ENCODE measurements at places on chromosomes 1 and 21.

- no peak for DNase-seq
These were observed 35.4 kb downstream of the GPR161 start for GRCh38 chr1:168101336-168101735.

- DNase-seq: peak; percentile 89
These were observed 8.7 kb upstream of the SLC2A5 start for GRCh38 chr1:9078015-9078751.

- peak; percentile 38 for DNase-seq
These were observed 160.4 kb upstream of the SYT6 start for GRCh38 chr1:114314098-114314497.

DNA sequence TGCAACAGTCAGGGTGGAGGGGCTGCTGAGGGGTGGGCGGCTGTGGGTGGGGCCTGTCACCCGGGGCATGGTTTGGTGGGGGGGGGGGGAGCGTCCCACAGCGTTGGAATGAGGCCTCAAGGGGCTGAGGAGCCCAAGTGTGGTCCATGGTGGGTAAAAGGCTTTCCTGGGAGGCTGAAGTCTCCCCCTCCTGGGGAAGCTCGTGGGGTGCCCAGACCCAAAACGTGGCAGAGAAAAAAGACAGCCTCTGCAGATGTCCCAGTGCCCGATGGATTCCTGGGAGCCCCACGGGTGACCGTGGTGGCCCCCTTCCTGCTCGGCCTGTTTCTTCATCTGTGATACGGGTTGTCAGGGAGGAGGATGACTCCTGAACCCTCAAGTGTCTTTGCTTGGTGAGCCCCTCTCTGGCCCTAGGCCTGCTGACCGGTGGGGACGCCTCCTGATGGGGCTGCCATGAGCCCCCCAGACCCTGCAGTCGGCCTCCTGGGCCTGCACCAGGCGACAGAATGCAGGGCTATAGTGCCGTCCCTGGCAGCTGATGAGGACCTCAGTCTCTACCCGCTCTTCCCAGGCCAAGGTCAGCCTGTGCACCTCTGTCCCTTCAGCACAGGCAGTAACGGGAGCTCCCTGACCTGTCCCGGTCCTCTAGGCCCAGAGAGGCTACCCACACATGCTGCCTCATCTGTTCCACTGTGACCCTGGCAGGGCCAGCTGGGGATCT is 1.1 kb downstream of the OBSCN start:
- no peak for DNase-seq

DNA sequence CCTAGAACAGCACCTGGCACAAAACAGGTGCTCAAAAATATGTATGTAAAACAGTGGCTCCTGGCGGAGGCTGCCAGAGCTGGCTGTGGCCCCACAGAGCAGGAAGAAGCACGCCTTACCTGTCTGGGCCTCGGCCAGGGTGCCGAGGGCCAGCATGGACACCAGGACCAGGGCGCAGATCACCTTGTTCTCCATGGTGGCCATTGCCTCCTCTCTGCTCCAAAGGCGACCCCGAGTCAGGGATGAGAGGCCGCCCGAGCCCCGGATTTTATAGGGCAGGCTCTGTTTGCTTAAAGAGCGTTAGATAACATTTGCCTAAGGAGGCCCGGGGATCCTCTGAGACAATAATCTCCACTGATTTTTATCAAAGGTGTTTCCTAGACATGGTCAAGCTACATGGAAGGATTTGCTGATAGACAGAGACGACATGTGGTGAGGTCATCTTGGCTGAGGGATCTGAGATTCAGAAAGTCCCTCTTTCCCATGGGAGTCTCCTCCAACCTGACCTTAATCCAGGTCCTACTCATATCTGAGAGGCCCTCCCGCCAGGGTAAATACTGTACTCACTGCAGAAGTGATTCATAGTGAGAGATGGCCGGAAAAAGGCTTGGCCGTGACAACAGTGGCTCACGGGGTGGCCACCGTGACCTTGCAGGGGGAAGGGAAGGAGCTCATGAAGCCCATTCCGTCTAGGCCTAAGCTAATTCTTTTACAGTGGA is at the start of gene TFF1:
Gene TFF1, minus strand, starts transcription at position 244 of the 719 bp plus-strand sequence. Its CDS starts 40 bp downstream, at position 204.
- peak; percentile 37 for DNase-seq

DNA sequence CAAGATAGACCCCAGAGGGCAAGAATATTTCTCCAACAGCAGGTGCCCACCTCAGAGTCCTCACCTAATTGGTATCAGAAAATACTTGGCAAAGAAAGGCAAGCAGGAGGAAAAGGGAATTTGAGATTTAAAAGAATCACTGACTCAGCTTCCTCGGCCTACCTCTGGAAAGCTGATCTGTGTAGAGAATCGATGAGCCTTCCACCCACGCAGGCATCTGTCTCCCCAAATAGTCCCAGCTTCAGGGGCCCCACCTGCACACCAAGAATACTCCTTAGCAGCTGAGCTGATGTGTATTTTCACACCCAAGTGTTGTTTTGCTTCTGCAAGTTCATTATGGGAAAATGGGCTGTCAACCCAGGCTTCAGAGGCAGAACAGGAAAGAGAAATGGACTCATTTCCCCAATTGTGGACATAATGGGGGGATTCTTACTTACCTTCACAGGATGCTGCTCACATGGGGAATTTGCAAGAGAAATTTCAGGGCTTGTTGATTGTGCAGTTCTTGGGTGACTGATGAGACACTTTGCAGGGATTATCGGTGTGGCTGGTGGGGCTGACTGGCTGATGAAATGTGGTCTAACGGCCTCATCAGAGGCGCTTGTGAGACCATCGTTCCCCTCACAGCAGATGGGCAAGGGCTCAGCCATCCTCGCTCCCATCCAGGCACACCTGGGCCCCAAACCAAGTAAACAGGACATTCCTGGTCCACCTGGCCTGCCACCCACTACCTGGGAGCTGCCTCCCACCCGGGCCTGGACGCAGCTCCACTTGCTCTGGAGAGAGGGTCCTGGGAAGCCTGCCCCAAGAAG is 436.3 kb downstream of the PTPRU start:
- no peak for DNase-seq

- peak; percentile 23 for DNase-seq
These were observed 47.1 kb upstream of the ARHGAP29 start for GRCh38 chr1:94284476-94284875.

DNA sequence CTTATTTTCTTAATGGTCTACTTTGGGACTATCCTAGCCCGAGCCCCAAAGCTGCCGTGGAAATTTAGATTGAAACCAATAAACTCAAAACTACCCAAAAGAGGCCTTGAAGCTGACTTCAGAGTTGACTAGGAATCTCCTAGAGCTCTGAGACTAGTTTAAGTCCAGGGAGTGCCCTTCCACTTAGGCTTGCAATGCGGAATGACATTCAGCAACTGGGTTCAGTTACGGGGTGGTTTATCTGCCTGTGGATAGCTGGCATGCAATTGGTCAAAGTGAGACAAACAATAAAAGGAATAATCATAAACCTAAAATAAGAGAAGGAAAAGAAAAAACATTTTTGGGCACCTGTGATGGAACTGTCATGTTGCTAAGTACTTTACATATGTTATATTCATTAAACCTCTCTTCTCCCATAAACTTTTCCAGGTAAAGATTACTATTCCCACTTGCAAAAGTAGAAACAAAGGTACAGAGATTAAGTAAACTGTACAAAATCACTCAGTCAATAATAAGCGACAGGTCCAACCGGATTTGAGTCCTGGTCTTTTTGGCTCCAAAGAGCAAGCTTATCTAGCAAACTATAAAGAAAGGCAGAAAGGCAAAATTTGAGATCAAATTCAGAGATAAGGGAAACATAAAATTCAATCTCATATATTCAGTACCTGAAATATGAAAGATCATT is 56.5 kb downstream of the GPATCH2 start:
- no peak for DNase-seq

DNA sequence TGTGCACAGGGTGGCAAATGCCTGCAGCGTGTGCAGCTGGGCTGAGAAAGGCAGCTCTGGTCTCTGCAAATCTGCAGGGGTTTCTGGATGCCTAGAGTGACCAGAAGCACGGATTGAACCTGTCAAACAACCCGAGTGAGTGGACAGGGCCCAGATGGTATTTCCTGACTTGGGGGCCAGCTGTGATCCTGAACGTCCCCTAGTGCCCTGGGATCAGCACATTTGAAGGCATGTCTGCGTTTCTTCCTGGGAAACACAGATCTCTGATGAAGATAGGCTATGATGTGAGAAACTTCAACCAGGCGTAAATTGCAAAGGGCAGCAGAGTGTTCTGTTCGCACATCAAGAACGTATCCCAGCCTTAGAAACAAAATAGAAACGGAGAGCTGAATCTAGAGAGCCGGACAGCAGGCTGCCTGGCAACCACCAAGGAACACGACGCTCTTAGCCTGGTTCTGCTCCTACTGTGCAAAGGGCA is 163.1 kb downstream of the KCNJ6 start:
- DNase-seq: no peak

DNA sequence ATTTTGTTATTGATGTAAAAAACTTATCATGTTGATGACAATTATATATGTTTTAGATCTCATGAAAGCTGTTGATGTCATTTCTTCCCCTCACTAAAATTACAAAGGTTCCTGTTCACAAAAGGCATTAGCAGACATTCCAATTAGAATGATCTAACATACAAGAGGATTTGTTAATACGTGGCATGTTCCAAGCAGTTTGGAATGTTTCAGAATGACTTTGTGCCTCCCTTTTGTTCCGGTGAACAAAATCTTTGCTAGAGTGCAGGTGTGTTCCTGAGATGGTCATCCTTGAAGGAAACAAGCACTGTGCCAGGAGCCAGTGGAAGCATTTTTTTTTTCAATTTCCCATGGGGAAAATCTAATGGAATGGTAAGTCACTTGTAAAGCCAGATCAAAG is 108.0 kb upstream of the KCTD3 start:
- no peak for DNase-seq

DNA sequence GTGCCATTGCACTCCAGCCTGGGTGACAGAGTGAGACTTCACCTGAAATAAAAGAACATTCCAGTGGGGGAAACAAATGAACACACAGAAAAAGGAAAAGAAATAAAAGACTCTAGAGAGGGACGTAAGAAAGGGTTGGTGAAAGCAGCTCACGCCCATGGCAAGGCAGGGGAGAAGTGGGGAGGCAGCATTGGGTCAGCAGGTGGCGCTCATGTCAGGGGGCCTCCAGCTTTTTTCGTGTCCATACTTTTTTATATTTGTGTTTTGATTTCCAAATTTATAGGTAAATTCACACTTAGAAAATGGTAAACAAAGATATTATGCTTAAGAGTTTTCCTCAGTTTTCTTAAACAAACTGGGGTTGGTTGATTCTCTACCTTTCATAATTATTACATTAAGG is 45.5 kb downstream of the VPS13D start:
- DNase-seq: peak; percentile 44

- DNase-seq: no peak
These were observed 45.4 kb downstream of the NEK7 start for GRCh38 chr1:198201956-198202784.

DNA sequence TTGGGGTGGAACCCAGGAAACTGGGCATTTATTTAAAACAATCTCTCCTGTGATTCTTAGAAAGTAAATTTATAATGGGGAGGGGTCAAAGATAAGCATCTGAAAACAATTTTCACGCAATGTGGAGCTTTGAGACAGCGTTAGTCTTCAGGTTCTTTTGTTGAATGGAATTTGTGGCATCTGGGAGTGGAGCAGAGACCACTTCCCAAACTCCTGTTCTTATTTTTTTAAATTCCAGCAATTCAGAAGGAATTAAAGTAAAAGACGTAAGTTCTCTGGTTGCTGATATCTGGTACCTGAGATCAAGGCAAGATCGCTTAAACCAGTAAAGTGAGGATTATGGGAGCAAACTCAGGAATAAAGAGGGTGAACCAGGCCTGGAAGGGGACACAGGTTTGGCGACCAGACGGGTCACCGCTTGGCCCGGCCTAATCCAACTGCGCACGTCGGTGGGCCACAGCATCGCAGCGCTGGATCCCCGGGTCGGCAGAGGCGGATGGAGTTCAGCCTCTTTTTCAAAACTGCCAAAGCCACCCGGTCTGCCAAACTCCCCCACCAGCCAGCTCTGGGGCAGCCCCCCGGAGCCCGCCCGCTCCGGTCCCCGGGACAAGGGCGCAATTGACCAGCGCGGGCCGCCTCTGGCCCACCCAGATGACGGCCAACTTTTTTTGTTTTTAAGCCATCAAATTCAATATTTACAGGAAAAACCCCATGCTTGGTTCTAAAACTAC is 754 bp upstream of the PDPN start:
- no peak for DNase-seq

DNA sequence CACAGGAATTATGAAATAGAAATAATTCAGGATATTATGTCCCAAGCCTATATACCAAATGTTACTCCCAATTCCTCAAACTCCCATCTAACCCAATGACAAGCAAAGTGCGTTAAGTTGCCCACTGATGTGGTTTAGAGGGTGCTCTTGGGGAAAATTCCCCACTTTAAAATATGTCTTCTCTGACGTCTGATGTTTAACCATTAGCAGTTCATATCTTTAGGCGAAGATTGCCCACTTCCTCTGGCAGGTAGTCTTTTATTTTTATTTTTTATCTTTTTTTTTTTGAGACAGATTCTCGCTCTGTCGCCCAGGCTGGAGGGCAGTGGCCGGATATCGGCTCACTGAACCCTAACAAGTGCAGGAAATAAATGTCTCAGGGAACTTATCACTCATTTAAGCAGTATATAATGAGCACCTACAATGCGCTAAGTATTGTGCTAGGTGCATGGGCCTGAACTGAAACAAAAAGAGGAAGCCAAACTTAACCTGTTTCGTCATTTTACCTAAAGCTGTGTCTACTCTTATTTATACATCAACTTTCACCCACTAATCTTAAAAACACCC is 1.3 kb upstream of the LYST start:
- no peak for DNase-seq

GRCh38 chr1:53629101-53629691 is 109.8 kb downstream of the GLIS1 start:
- no peak for DNase-seq

DNA sequence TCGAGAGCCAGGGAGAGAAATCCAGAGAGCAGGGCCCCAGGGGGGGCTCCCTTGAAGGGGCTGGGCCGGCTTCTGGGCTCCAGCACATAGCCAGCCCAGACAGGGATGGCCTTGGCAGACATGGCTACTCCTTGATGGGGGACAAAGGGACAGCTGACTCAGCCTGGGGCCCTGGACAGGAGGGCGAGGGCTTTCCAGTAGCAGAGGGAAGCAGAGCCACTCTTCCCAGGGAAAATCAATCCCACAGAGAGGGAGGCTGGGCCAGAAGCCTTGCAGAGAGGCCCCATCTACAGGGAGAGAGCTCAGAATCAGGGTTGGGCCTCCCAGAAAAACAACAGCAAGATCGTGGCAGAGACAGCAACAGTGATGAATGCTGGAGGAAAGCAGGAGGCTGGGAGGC is 15.6 kb downstream of the IGFN1 start:
- no peak for DNase-seq

DNA sequence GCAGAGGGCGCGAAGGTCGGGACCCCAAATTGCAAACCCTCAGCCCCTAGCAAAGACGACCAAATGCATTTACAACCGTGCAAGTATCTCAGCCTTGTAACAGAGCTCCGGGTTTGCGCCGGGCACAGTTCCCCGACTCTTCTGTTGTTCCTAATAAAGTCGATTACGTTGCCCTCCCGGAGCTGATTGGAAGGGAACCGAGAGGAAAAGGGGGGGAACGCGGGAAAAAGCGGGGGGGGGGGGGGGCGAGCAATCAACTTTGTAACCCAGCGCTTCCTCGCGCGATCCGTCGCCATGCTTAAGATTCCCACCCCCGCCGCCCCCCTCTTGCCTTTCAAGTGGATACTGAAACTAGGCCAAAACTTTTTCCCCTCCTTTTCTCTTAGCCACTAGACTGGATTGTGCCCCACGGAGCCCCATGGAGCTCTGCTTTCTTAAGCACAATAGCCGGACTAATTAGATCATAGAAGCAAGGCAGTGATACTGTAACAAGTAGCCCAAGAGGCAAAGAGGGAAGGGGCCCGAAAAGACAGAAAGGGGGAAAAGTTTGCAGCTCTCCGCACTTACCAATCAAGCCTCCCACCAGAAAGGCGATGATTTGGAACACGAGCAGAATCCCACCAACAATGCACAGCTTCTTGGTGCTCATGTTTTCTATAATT is 565 bp downstream of the WLS start:
- peak; percentile 86 for DNase-seq
